Thyroid gland (tissue), 4 donors: ENCODE measurements at places on chromosomes 4 and X. TPM values are rescaled to one million over a fixed set of nuclear protein-coding genes. Genes with fewer than 3 reads are reported as not detected.
A peak's percentile ranks its signal among the peaks of the same experiment; 100 is the strongest.

DNA sequence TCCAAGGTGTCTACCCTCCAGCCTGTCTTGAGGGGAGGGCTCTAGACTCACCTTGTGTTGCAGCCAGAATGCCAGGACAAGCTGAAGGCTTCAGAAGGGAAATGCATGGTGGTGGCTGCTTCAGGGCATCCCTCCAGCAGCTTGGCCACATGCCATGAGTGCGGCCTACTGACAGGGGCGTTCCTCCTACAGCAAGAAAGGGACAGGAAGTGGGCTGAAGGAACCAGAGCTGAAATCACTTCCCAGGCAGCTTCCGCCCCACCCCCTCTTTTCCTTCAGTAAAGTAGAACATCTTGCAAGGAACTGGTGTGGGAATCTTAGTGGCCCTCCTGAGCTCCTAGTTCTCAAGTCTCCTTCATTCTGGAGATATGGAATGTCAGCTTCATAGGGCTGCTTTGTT lies 167.5 kb upstream of the DGKK start:
- no peaks in the 10 kb centered on the region for H3K36me3 ChIP-seq
- no peak overlapping the region for H3K27ac ChIP-seq
- H3K4me1 ChIP-seq, result no peaks in the 10 kb centered on the region
- no peaks in the 10 kb centered on the region for H3K27me3 ChIP-seq
- no peak overlapping the region for H3K4me3 ChIP-seq

DNA sequence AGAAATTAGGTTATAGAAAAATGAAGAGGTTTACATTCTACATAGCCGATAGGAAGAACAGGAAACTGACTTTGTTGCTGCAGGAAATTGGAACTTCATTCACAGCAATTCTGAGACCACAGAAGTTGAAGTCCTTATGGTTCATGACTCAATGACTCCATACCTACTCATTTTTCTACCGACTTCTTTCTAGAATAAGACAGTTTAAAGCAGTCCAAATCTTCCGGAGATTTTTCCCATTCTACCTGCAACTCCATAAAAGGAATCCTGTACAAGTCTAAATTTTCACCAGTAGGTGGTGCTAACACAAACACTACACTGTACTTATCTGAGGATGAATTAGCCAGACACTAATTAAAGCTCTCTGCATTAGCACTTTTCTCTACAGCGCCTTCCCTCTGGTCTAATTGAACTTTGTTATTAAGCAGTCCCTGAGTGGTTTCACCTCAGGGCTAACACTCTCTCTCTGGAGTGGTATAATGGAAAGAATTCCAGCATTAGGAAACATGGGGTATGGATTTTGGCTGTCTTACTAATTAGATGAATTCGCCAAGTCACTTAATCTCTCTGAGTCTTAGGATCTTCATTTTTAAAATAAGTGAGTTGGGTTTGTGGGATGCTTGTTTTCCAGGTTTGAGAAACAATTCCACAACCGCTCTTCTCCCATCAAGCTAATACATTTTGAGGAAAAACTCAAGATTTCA lies 167.9 kb downstream of the SMIM20 start:
- DNase-seq, result no peak
- no peaks in the 10 kb centered on the region for H3K27me3 ChIP-seq
- H3K27ac ChIP-seq, result no peak overlapping the region
- no peak overlapping the region for H3K4me3 ChIP-seq

GRCh38 chrX:36431819-36432218 lies 512.3 kb downstream of the CFAP47 start:
- no peak overlapping the region for H3K27ac ChIP-seq
- no peaks in the 10 kb centered on the region for H3K27me3 ChIP-seq
- H3K4me1 ChIP-seq, result no peaks in the 10 kb centered on the region
- H3K36me3 ChIP-seq, result no peaks in the 10 kb centered on the region

DNA sequence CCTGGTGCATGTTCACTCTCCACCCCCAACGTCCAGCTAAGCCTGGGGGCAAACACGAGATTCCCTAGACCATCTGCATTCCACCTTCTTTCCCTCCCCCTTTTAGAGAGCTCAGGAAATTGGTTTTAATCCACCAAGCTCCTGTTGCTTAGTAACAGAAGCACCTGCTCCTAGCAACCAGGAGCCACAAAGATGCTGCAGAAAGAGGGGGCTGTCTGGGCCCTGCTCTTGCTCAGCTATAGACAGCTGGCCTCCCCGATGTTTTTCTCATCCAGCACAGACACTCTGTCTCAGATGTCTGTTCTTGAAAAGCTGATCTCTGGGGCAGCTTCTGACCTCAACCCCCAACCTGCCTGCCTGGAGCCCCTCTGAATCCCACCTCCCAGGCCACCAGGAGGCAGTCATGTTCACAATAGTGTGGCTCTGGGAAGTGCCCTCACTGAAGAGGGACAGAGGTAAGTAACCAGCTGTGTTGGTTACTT lies 71.5 kb downstream of the SLC16A2 start:
- H3K27me3 ChIP-seq, result no peaks in the 10 kb centered on the region
- peak overlapping the region; percentile 42 for H3K27ac ChIP-seq
- no peak overlapping the region for H3K4me3 ChIP-seq
- peak; percentile 32 for DNase-seq

- peak overlapping the region; percentile 36 for H3K27ac ChIP-seq
- H3K4me1 ChIP-seq, result peaks cover 14% of the 10 kb centered on the region
- H3K4me3 ChIP-seq, result no peak overlapping the region
- H3K36me3 ChIP-seq, result no peaks in the 10 kb centered on the region
- DNase-seq, result no peak
Observed at GRCh38 chr4:1172971-1173757, 781 bp upstream of the SPON2 start.

DNA sequence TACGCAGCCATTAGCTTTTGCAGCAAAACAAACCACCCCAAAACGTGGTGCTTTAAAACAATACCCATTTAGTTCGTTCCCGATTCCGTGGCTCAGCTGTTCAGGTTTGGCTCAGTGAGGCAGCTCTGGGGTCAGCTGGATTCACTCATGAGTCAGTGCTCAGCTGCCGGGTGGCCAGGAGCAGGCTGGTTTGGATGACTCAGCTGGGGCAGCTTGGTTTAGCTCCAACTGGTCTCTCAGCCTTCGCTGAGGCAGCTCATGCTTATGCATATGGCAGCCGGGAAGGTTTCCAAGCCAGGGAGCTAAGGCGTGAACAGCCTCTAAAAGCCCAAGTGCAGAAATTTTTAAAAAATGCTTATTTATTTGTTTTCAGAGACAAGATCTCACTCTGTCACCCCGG lies 13.3 kb upstream of the CD99 start:
- H3K4me1 ChIP-seq, result no peaks in the 10 kb centered on the region
- H3K27me3 ChIP-seq, result no peaks in the 10 kb centered on the region
- no peaks in the 10 kb centered on the region for H3K36me3 ChIP-seq
- no peak for DNase-seq
- H3K4me3 ChIP-seq, result no peak overlapping the region
- no peak overlapping the region for H3K27ac ChIP-seq

DNA sequence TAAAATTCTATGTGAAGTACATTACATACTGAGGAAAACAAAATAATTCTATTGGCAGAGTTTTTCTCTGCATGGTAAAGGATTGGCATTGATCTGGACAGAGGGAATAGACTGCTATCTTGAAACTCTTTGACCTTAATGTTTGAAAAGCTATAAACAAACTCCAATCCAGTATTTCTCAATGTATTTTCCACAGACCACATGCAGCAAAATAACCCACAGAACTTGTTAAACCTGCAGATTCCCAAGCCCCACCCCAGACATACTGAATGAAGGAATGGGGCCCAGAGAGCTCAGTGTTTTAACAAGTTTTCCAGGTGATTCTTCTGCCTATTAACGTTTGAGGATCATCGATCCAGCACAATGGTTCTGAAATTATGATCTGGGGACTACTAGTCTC lies 15.7 kb downstream of the RNF128 start:
- H3K4me3 ChIP-seq, result no peak overlapping the region
- no peak for DNase-seq
- H3K27ac ChIP-seq, result peak overlapping the region; percentile 28
- no peaks in the 10 kb centered on the region for H3K27me3 ChIP-seq
- H3K36me3 ChIP-seq, result no peaks in the 10 kb centered on the region

DNA sequence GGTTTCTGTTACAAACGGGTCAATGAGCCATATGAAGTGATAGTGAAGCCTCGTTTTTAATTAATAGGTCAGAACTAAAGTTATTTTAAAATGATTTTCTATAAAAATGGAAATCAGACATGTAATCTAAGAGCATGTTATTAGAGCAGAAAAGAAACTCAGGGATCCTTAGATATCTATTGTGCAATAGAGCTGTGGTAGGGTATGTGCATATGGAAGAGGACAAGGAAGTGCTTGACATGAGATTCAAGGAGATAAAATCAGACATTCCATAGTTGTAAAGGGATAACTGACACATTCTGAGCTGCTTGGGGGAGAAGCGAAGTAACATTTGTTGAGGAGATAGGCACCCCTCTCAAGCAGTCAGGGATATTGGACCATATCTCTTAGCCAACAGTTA lies 143.0 kb downstream of the AFF2 start:
- H3K36me3 ChIP-seq, result no peaks in the 10 kb centered on the region
- no peaks in the 10 kb centered on the region for H3K27me3 ChIP-seq
- no peak overlapping the region for H3K4me3 ChIP-seq

DNA sequence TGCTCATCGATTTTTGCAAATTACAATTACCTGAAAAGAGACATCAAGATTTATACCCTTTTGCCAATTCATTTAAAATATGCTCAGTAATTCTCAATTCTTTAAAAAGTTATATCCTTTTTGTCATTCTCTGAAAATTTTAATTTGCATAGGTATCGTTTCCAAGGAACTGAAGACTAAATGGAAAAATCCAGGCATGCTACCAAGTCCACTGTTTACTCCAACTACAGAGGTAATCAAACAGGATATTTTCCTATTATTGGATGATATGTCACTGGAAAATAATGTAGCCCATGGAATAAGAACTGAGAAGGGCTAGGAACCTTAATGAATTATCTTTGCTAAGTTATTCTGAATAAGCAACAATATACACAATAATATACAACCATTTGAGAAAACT lies 132.7 kb downstream of the THOC2 start:
- H3K27ac ChIP-seq, result no peak overlapping the region
- H3K4me3 ChIP-seq, result no peak overlapping the region
- no peak for DNase-seq
- H3K4me1 ChIP-seq, result no peaks in the 10 kb centered on the region

- H3K27me3 ChIP-seq, result no peaks in the 10 kb centered on the region
- no peaks in the 10 kb centered on the region for H3K36me3 ChIP-seq
- no peak for DNase-seq
- H3K27ac ChIP-seq, result no peak overlapping the region
Observed at GRCh38 chr4:76545226-76545884, 110.3 kb downstream of the SHROOM3 start.

GRCh38 chr4:9970399-9971011 lies 50.8 kb downstream of the SLC2A9 start:
- H3K27ac ChIP-seq, result no peak overlapping the region
- no peak overlapping the region for H3K4me3 ChIP-seq
- H3K4me1 ChIP-seq, result no peaks in the 10 kb centered on the region
- H3K27me3 ChIP-seq, result no peaks in the 10 kb centered on the region

- H3K4me1 ChIP-seq, result no peaks in the 10 kb centered on the region
- H3K27ac ChIP-seq, result no peak overlapping the region
- no peaks in the 10 kb centered on the region for H3K36me3 ChIP-seq
- no peak for DNase-seq
- H3K4me3 ChIP-seq, result no peak overlapping the region
Observed at GRCh38 chrX:131572372-131573014, 28.6 kb downstream of the OR13H1 start.

DNA sequence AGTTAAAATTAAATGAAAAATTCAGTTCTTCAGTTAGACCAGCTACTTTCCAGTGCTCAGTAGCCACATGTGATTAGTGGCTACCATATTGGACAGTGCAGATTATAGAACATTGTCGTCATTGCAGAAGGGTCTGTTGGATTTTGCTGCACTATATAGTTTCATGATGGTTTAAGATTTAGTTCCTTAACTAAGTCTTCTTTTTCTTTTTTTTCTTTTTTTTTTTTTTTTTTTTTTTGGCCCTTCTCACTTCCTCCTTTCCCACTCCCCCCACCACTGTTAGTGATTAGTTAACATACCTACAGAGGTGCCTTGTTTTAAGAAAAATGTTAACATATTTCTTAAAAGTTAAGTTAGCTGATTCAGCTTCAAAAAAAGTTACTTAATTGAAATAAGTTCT lies 9.0 kb downstream of the RAB9A start:
- no peaks in the 10 kb centered on the region for H3K27me3 ChIP-seq
- H3K36me3 ChIP-seq, result no peaks in the 10 kb centered on the region
- H3K4me1 ChIP-seq, result peaks cover 4% of the 10 kb centered on the region

- DNase-seq, result no peak
- H3K4me3 ChIP-seq, result no peak overlapping the region
- H3K4me1 ChIP-seq, result peaks cover 8% of the 10 kb centered on the region
- no peak overlapping the region for H3K27ac ChIP-seq
Observed at GRCh38 chr4:15719506-15719905, 16.6 kb downstream of the BST1 start.

DNA sequence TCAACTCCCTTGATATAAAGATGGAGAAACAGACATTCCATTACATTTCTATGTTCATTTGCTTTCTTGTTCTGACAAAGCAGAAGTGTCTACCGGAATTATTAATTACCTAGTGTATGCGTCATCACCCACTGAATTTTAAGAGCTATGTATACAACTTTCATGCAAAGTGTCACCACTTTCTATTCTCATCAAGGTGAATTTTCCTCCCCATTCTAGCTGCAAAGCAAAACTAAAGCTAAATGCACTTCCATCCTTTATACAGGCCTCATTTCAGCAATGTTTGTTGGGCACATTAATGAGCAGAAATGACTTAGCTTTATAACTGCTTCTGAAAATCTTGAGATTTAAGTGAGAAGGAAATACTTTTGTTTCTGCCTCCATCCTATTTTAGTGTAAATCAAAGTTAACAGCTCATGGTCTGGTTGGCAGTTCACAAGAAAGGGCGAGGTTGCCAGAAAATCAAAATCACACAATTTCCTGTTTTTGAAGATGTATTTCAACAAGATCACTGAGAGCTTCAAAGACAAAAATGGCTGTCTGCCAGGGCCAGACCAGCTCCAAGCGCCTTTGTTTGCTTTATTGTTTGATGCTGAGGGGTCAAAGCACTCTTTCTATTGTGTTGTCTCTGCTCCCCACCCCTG lies 7.2 kb upstream of the FAM9C start:
- H3K4me1 ChIP-seq, result no peaks in the 10 kb centered on the region
- H3K4me3 ChIP-seq, result no peak overlapping the region
- DNase-seq, result no peak
- no peak overlapping the region for H3K27ac ChIP-seq

- H3K36me3 ChIP-seq, result no peaks in the 10 kb centered on the region
- H3K27me3 ChIP-seq, result no peaks in the 10 kb centered on the region
- no peak overlapping the region for H3K4me3 ChIP-seq
Observed at GRCh38 chrX:19624739-19625138, 109.4 kb upstream of the MAP3K15 start.

Gene ANKRD50
- total RNA-seq, result 23.9 TPM

Gene REPS2
- 6.7 TPM for total RNA-seq

Gene SMIM10L2A
- total RNA-seq, result 6.7 TPM

Gene ATOH1
- not detected for total RNA-seq

Gene CTAG2
- total RNA-seq, result not detected

Gene BANK1
- 20.8 TPM for total RNA-seq
